ENCODE measurements at places on chromosomes 5 and 9.

DNA sequence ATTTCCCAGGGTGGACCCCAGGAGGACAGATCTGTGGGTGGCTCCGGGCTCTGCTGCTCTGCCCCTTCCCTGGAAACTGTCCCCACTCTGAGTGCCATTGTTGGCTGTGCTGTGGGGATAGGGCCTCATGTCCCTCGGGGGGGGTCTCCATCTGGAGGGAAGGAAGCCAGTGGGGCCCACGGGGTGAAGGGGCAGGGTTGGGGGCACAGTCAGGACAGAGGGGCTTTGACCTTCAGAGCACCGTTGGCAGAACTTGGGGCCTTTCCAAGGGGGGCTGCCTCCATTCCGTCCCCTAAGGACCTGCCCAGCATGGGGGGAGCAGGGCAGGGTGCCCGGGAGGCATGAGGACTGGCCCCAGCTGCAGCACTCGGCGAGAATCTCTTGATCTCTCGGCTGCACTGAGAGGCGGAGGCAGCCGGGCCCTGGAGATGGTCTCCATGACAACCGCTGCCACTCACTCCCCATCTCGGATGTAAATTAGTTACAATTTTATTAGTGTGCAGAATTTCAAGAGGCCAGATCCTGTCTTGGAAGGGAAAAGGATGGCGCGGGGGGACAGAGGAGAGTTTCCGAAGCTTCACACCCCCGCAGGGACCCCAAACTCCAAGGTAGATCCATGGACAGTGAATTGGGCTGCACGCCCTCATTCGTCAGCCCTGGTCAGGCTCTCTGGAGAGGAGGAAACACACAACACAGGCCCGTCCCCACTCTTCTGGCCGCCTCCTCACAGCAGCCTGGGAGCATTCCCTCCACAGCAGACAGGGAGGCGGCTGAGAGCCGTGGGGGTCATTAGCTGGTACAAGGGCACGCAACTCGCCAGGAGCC, 216.2 kb upstream of the IER5L start:
- no peak for DNase-seq

DNA sequence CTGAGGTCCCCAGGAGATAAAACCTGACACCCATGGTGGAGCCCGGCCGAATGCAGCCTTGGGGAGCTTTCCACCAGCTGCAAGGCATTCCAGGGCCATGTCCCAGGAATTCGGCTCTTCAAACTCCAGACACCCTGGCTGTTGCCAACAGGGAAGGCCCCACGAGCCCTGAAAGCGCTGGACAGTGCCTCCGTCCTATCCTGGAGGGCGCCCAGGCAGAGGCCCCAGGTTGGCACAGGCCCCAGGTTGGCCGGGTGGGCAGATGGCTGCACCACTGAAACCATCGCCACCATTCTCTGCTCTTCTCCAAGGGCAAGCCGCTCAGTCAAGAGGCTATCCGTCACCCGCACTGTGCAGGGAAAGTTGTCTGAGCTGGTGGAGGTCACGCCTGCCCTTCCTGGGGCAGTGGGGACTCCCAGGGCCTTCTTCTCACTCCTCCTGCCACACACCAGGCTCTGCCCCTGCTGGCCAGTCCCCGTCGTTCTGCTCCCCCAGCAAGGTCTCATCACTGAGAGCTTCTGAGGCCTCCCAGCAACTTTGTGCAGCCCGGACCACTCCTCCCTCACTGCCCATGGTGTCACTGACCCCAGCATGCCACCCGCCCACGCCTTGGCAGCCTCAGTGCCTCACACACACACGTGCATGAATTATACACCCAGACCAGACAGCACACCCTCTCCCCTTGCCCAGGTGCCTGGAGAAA, 21.2 kb downstream of the SLC6A3 start:
- DNase-seq = no peak

GRCh38 chr5:92662741-92663140, 918.3 kb downstream of the NR2F1-AS1 start:
- DNase-seq = no peak

GRCh38 chr9:68925175-68925574, 88.7 kb downstream of the PRKACG start:
- DNase-seq = no peak

- DNase-seq = no peak
Observed at GRCh38 chr5:117487556-117487955, 912.9 kb upstream of the SEMA6A start.

GRCh38 chr5:97042996-97043395, 99.4 kb downstream of the LIX1 start:
- no peak for DNase-seq

DNA sequence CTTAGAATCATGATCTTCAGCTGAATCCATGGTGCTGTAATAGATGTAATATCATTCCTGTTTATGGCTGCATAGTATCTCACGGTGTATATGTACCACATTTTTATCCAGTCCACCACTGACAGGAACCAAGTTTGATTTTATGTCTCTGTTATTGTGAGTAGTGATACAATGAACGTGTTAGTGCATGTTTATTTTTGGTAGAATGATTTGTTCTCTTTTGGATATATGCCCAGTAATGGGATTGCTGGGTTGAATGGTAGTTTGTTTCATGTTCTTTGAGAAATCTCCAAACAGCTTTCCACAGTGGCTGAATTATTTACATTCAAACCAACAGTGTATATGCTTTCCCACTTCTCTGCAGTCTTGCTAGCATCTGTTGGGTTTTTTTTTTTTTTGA, 175.1 kb upstream of the CDH10 start:
- no peak for DNase-seq

GRCh38 chr5:163190283-163190682, 247.1 kb upstream of the CCNG1 start:
- DNase-seq = no peak

DNA sequence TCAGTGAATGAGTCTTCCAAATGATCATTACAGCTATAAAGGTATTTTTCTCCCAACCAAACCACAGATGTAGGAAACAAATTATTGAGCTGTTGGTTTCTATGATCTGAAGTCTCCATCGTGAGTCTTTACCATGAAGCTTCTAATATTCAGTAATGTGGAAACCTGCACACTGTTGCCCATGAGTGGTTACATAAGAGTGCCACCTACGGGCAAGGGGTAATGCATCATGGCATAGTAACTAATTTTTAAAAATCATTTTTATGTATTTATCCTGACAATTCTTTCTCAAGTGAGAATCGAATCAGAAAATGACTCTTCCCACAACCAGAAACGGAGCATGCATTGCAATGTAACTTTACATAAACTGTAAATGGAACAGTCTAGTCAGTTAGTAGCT, 282.5 kb upstream of the SMARCA2 start:
- no peak for DNase-seq

- DNase-seq = no peak
Observed at GRCh38 chr9:81787747-81788632, 98.6 kb upstream of the TLE1 start.

Measured in stimulated activated CD4-positive, alpha-beta T cell treated with anti-CD3 and anti-CD28 coated beads, Interleukin-4, amount 100 ng/mL, for 48 hours (primary cell).